ENCODE measurements at places on chromosomes 6 and 20.

- no peak for DNase-seq
These were observed 208.1 kb downstream of the UTRN start for GRCh38 chr6:144493035-144493910.

DNA sequence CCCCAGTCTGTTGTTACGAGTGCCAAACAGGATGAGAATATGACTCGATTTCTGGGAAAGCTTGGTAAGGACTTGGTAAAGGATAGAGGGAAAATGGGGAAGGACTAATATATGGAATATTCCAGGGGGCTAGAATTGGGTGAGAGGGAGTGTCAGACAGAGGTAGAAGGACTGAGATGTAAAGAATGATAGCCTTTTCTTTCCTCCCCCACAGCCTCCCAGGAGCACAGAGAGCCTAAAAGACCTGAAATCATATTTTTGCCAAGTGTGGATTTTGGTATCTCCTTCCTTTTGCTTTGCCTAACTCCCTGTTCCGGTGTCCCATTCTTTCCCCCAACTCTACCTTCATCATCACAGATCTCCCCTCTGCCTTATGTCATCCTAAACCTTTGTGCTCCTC lies 3.1 kb downstream of the MSH5 start:
- no peak for DNase-seq

DNA sequence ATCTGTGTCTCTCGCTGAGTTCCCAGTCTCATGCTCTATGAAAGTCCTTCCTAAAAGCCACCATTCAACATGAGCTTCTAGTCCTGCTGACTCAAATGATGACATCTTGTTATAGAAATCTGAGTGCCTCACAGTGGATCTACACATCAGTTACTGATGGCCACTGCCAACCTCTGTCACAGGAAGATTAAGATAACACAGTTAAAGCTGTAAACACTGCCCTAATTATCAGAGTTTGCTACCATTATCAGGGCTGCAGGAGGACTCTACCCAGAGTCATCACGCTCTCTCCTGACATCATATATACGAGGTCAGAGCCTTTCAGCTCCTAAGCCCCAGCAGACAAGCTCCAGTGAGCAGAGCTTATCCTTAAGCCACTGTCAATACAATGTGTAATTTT lies 63.2 kb downstream of the HIVEP2 start:
- DNase-seq = no peak

- no peak for DNase-seq
These were observed 126.5 kb upstream of the NXT1 start for GRCh38 chr20:23223908-23224580.

GRCh38 chr6:80676386-80676785 lies 569.9 kb downstream of the BCKDHB start:
- DNase-seq = no peak

GRCh38 chr20:18307301-18307700 lies 19.0 kb downstream of the ZNF133 start:
- DNase-seq = no peak

DNA sequence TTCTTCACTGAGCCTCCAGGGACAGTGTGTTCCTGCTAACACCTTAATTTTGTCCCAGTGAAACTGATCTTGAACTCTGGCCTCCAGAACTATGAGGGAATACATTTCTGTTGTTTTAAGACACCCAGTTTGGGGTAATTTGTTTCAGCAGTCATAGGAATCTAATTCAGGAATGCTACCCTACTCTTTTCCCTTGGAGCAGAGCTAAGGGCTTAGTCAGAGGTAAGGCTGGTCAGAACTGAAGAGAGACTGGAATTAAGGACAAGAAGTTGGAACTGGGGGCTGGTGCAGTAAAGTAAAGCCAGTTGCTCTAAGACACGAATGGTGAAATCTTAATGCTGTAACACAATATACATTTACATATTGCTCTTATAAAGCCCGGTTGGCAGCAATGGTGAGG lies 809.7 kb downstream of the MAFB start:
- no peak for DNase-seq

DNA sequence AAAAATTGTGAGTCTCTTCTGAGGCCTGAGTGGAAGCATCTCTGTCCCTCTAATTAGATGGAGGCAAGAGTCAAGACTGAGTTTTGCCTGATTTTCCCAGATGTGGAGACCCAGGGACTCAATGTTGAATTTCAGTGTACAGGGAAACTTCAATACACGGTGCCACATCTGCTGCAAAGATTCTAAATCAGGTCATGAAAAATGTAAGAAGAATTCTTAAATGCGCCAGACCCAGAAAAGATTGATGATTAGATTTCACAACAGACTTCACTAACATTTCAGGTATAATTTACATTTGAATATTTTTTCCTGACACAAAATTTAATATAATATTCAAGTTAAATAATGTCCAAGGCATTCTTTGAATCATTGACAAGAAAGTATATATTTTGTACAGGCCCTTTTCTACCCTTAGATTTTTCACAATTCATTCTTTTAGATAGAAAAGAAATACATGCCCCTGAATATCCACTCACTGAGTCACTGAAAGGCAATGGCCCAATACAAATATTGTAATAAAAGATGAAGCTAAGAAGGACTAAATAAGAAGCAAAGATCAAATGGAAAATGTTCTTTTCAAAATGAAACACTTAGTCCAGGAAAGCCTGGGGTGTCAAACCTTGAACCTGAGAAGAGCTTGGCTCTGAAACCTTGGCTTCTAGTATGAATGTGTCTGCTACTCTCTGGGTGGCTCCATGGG lies 18.2 kb upstream of the HDGFL1 start:
- no peak for DNase-seq

- DNase-seq = no peak
These were observed 192.8 kb downstream of the LRFN2 start for GRCh38 chr6:40394381-40394780.

GRCh38 chr6:168756009-168756634 lies 315.1 kb downstream of the SMOC2 start:
- DNase-seq = no peak

DNA sequence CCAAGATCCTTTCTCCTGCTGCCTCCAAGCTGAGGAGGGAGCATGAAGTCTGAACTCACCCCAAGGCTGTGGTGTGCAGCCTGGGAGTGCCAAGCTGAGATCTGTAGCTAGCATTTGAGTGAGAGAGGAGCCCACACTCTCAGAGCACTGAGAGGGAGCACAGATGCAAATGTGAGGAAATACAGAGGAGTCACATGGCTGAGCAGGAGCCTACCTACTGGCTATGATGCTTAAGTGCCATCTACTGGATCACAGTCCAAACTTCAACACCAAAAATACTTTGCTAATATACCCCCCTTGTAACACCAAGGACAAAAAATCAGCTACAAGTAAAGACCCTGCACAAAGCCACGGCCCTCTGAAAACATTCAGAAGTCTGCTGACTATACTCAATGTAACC lies 94.4 kb upstream of the IMPG1 start:
- no peak for DNase-seq

GRCh38 chr6:51049983-51050877 lies 231.6 kb downstream of the TFAP2B start:
- DNase-seq = no peak

GRCh38 chr6:16533210-16533609 lies 228.1 kb downstream of the ATXN1 start:
- no peak for DNase-seq

GRCh38 chr20:62657589-62657942 lies 15.3 kb downstream of the SLCO4A1 start:
- no peak for DNase-seq

DNA sequence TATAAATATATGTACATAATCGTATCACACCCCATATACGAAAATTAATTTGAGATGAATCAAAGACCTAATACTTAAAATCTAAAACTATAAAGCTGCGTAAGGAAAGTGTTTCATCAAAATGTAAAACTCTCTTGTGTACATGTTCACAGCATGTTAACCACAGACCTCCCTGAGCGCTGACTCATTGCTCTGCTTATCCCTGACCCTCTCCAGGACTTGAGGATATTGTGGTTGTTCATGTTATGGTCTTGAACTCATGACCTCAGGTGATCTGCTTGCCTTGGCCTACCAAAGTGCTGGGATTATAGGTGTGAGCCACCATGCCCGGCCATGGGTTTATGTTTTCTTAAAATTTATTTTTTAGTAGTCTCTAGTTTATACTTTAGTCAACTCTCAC lies 14.2 kb downstream of the FAM83B start:
- DNase-seq = no peak

GRCh38 chr20:32751293-32751692 lies 8.0 kb upstream of the COMMD7 start:
- no peak for DNase-seq

Data from NCI-H2081 treated with DMSO at 0.1 percent for 48 hours (cell line).